ENCODE measurements at places on chromosomes 5 and 9.

DNA sequence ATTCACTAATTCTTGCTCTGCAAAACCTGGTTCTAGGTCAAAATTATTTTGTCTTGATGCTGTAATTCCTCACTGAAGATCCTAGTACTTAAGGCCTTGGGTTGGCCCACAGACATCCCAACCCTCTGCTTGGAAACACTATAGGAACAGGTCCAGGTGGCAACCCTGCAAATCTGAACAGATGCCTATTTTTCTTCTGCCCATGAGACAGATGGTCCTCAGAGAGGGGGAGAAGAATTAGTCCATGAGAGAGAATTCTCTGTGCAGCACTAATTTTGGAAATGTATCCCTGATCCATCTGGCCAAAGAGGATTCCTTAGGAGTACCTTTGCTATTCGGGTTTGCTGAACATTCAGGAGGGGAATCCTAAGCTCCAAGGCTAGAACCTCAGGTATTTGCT is 156.3 kb downstream of the ELAVL2 start:
- no peak for DNase-seq

DNA sequence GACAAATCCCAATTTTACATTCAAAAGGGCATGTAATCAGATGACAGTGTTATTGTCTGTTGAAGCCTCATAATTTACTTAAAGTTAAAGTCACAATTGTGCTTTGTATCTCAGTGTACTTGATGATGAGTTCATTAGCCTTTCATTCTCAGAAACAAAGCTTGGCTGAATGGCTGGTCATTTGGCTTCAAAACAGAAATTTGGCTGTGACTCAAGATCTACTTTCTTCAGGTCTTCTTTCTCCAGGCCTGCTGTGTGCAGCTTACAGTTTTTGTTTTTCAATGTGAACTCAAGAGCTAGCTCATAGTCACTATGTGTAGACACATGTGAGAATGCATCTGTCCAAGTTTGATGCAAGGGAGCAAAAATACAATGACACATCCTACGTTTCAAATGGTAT is 2003.6 kb upstream of the WWC1 start:
- no peak for DNase-seq

GRCh38 chr5:30347858-30348257 is 845.6 kb upstream of the CDH6 start:
- no peak for DNase-seq

DNA sequence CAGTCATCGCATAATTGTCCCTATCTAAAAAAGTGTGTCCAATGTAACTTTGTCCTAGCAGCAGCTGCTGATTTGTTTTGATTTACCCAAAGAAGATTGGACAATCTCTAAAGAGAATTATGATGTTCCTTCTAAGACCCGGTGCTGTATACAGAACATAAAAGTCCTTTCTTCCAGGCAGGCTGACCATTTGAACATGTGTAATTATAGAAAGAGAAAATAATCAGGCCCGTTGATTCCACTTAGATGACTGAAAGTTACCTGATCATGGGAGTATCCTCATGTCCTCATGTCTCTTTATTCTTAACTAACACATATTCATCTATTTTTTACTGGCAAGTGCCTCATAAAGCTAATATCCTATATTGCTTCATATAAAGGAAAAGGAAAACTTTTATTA is 164.1 kb upstream of the MRPS30 start:
- no peak for DNase-seq

- no peak for DNase-seq
Observed at GRCh38 chr5:150570333-150570732, 62.4 kb downstream of the NDST1 start.

GRCh38 chr5:91361055-91361701 is 21.9 kb downstream of the ARRDC3 start:
- DNase-seq = peak; percentile 60

DNA sequence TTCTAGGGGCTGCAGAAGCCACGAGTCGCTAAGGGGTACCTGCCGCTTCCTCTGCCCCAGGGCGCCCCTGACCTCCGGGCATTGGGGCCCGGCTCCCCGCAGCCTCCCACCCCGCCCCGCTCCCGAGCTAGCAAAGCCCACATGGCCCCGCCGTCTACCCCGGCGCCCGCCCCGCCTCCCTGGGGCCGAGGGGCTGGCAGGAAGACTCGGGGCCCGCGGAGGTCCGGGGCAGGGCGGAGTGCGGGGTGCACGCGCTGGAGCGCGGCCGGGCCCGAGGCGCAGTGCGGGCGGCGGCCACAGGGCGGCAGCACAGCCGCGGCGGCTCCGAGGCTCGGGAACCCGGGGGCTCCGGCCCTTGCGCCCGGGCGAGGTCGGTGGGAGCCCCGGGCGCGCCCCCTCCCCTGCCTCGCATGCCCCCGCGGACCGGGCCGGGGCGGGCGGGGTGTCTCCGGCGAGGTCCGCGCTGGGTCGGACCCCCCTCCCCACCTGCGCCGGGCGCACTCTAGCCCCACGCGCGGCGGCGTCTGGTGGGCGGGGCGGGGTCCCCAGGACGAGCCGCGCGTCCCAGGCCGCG is 6.7 kb downstream of the NRARP start:
- DNase-seq = no peak

- DNase-seq = no peak
Observed at GRCh38 chr5:136656811-136657210, 291.5 kb upstream of the TRPC7 start.

DNA sequence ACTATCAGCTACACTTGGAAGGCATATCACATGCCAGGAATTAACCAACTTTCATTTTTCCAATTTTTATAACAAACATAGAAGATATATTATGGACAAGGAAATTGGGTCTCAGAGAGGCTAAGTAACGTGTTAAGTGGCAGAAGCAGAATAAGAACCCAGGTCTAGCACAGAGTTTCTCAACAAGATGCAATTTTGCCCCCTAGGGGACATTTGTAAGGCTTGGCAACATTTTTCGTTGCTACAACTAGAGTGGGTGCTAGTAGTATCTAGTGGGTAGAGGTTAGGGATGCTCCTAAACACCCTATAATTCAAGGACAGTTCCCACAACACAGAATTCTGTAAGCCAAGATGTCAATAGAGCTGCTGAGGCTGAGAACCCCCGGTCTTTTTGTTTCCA is 180.6 kb downstream of the SNCAIP start:
- DNase-seq = no peak

DNA sequence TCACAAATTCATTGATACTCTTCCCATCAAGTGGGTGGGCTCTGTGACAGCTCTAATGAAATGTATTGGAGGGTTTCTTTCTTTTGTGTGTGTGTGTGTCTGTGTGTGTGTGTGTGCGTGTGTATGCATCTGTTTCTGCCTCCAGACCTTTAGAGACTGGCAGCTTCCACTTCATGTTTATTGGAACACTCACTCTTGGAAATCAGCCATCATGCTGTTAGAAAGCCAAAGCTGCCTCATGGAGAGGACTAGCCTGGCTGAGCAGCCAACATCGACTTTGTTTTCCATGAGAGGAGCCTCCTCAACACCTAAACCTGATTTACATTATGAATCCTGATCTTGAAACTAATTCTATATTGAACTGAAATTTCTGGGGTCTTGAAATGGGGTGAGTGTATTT is 128.5 kb upstream of the FAM174A start:
- DNase-seq = no peak

- no peak for DNase-seq
Observed at GRCh38 chr5:172570594-172571334, 70.3 kb upstream of the NEURL1B start.

DNA sequence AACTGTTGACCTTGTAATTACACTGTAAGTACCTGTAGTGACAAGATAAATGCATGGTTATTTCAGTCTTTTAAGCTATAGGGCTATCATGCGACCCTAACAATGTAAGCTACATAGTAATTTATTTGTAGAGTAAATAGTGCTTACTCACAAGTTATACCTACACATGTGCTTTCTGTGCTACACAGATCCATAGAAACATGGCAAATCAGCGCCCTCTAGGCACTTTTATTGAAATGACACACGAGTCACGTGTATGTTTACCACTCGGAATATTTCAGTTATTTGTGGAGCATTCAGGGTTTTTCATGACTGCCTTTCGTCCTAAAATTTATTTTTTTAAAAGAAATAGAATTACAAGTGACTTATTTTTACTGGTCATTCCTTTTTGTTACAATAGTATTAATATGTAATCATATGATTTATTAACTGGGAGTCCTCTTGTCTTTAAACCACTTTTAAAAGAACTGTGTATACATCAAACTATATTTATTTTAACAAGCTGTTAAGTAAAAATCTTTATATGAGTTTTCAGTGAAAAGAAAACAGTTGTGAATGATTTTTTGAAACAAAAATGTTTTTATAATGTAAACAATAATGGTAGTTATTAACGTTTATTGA is 1242.3 kb upstream of the WWC1 start:
- DNase-seq = no peak

DNA sequence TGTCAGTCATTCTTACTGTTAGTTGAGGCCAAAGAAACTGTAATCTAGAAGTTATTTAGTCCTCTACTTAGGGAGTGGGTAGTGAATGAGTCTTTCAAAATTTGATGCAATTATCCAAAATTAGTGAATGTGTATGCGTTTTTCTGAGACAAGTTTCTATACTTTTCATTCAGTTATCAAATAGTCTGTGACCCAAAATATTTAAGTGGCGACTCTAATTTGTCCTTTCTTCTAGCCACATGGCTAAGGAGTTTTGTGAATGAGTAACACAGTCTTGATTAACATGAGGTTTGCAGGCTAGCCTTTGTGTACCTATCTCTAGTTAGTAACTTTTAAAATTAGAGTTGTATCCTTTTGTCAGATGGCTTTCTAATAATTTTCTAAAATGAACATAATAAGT is 45.6 kb downstream of the COMMD10 start:
- no peak for DNase-seq

- DNase-seq = no peak
Observed at GRCh38 chr5:148620091-148620490, 34.2 kb downstream of the HTR4 start.

GRCh38 chr9:93357649-93358048 is 93.8 kb upstream of the FAM120A start:
- no peak for DNase-seq

- no peak for DNase-seq
Observed at GRCh38 chr5:78586251-78586650, 62.3 kb downstream of the LHFPL2 start.

DNA sequence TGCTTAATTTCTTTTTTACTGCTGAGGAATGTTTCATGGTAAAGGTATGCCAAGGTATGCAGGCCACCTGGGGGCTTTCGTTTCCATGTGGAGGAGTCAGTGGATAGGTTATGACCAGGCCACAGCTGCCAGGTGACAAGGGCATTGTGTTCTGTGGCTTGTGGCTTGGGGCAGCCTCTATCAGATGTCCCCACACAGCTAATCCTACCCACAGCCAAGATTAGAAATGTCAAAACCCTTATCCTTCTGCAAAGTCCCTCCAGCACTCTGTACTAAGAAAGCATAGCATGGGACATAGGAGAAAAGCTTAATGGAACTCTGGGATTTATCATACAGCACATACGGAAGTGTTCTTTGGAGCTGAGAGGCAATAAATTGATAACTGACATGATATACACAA is 171.2 kb upstream of the S1PR3 start:
- no peak for DNase-seq

- DNase-seq = no peak
Observed at GRCh38 chr5:760363-761058, 24.0 kb downstream of the ZDHHC11B start.

DNA sequence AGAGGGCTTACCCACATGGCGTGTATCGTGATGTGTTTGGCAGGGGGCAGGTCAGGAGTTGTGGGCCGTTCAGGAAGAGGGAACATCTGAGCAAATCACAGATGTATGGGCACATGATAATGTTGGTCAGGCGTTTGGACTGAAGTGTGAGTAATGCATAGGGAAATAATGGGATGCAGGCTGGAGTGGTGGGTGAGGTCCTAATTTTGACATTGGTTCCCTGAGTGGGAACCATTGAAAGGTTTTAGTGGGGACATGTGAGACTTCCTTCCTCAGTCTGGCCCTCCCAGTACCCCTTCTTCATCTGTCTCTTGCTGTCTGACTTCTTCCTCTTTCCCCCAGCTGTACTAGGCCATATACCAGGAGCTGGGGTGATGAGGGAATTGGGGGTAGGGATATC is 7.6 kb downstream of the OTULIN start:
- DNase-seq = peak; percentile 45

DNA sequence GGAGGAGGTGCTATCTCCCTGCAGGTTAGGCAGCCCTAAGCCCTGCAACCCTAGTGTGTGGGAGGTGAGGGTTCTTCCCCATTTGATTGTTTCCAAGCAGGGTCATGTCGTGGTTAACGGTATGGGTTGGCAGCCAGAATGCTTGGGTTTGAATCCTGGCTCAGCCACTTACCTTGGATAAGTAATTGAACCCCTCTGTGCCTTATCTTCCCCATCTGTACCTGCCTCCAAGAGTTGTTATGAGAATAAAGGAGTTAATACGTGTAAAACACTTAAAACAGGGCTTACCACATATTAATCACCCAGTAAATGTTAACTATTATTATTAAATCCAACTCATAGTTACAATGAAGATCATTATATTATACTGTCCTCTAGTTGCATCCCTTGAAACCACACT is 52.2 kb upstream of the SPATA31E1 start:
- no peak for DNase-seq

DNA sequence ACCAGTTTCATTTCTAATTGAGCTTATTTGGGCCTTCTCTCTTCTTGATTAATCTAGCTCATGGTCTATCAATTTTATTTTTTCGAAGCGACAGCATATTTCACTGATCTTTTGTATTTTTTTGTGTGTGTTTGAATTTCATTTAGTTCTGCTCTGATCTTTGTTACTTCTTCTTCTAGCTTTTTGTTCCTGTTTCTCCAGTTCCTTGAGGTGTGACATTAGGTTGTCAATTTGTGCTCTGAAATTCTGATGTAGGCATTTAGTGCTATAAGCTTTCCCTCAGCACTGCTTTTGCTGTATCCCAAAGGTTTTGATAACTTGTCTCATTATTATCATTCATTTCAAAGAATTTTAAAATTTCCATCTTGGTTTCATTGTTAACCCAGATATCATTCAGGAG is 67.3 kb downstream of the STRBP start:
- no peak for DNase-seq

- DNase-seq = no peak
Observed at GRCh38 chr5:138077064-138077696, 6.7 kb upstream of the WNT8A start.

DNA sequence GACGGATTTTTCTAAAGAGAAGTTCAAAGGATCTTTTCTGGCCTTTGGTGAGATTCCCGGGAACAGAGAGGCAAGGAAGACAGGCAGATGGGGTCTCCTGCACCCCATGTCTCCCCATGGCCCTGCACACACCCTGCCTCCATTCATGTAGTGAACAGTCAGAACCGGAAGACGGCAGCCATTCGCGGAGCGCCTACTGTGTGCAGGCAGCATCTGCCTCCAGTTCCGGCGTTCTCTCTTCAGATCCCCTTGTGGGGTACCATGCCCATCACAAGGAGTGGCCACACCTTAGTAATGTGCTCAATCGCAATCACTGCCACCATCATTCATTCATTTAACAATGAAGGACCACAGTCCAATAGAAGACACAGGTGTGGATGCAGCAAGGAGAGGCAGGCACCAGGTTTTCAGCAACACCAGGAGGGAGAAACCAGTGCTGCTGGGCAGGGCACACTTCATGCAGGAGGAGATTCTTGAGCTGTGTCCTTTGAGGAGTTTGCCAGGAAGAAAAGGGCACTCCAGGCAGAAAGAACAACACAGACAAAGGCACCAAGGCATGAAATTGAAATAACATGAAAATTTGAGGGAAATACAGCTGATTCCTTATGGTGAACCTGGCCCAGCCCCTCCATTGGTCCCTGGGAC is 171.5 kb upstream of the PHYKPL start:
- no peak for DNase-seq
